Prostate gland (tissue), 2 donors: ENCODE measurements at places on chromosomes 1 and 21. TPM values are rescaled to one million over a fixed set of nuclear protein-coding genes. Genes with fewer than 3 reads are reported as not detected.

- peaks cover 2% of the 10 kb centered on the region for H3K27me3 ChIP-seq
- DNase-seq = no peak
- H3K4me3 ChIP-seq = no peak overlapping the region
- no peak overlapping the region for H3K27ac ChIP-seq
- H3K36me3 ChIP-seq = no peaks in the 10 kb centered on the region
These were observed 158.9 kb downstream of the PRDM16 start for GRCh38 chr1:3227893-3228292.

KANK4 gene
- 6.1 TPM for total RNA-seq

RCAN3 gene
- 50.8 TPM for total RNA-seq

DNA sequence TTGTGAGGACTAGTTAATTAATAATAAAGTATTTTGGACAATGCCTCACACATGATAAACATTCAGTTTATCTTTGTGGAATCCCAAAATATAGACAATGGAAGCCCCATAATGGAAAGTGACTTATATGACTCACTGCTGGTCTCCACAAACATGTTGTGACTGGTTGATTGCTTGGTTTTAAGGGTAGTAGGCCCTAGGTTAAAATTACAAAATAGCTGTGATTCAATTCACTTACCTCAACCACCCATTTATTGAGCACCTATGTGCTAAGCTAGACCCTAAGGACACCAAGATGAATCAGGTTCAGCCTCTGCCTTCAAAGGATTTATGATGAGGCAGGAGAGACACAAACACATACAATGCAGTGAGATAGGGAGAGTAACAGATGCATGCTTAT lies 42.4 kb downstream of the KANK4 start:
- no peak for DNase-seq
- H3K4me1 ChIP-seq = no peaks in the 10 kb centered on the region
- H3K4me3 ChIP-seq = no peak overlapping the region
- H3K36me3 ChIP-seq = no peaks in the 10 kb centered on the region

FAM72B gene
- total RNA-seq = 0.97 TPM

GRCh38 chr1:17903386-17903785 lies 148.3 kb downstream of the ACTL8 start:
- H3K4me3 ChIP-seq = no peak overlapping the region
- no peak for DNase-seq
- H3K27ac ChIP-seq = no peak overlapping the region
- no peaks in the 10 kb centered on the region for H3K4me1 ChIP-seq
- H3K36me3 ChIP-seq = no peaks in the 10 kb centered on the region

- DNase-seq = no peak
- peak overlapping the region; percentile 37 for H3K27ac ChIP-seq
- H3K4me3 ChIP-seq = no peak overlapping the region
- H3K4me1 ChIP-seq = no peaks in the 10 kb centered on the region
- H3K27me3 ChIP-seq = no peaks in the 10 kb centered on the region
- H3K36me3 ChIP-seq = no peaks in the 10 kb centered on the region
These were observed 79.3 kb downstream of the SPSB1 start for GRCh38 chr1:9371951-9372350.

C1orf21 gene
- total RNA-seq = 79.3 TPM

- H3K27me3 ChIP-seq = peaks cover 8% of the 10 kb centered on the region
- H3K4me1 ChIP-seq = no peaks in the 10 kb centered on the region
- no peak for DNase-seq
These were observed 69.9 kb downstream of the RRAGC start for GRCh38 chr1:38789498-38790169.

GRCh38 chr21:42305707-42306147 lies 9.5 kb downstream of the TFF3 start:
- H3K27me3 ChIP-seq = no peaks in the 10 kb centered on the region
- DNase-seq = no peak
- H3K27ac ChIP-seq = no peak overlapping the region
- no peaks in the 10 kb centered on the region for H3K4me1 ChIP-seq
- no peaks in the 10 kb centered on the region for H3K36me3 ChIP-seq

GRCh38 chr1:203217139-203217655 lies 12.3 kb downstream of the CHIT1 start:
- no peak for DNase-seq
- H3K27me3 ChIP-seq = no peaks in the 10 kb centered on the region
- H3K36me3 ChIP-seq = no peaks in the 10 kb centered on the region
- no peaks in the 10 kb centered on the region for H3K4me1 ChIP-seq
- H3K4me3 ChIP-seq = no peak overlapping the region

C1orf210 gene
- total RNA-seq = 21.7 TPM

DNA sequence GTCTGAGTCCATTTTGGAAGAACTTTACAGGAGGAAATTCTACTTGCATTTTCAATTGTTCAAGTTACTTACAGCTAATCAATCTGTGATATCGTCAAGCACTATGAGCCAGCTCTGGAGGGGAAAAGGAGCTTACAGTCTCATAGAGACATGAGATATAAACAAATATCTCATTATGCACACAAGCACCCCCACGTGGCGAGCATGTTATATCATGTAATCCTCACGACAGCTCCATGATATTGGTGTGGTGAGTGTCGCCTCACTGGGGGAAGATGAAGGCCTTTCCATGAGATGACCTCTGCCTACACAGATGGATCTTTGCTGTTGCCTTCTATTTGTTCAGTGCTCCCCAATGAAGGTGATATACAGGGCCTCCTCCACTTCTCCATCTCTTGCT lies 34.6 kb downstream of the TNR start:
- H3K27ac ChIP-seq = no peak overlapping the region
- no peaks in the 10 kb centered on the region for H3K36me3 ChIP-seq
- H3K27me3 ChIP-seq = no peaks in the 10 kb centered on the region
- H3K4me3 ChIP-seq = no peak overlapping the region
- DNase-seq = no peak

KRTAP11-1 gene
- total RNA-seq = not detected

ZNF326 gene
- total RNA-seq = 10.6 TPM

ERICH3 gene
- not detected for total RNA-seq

MYOG gene
- 4.4 TPM for total RNA-seq
